ENCODE measurements at places on chromosomes 2 and 18.

DNA sequence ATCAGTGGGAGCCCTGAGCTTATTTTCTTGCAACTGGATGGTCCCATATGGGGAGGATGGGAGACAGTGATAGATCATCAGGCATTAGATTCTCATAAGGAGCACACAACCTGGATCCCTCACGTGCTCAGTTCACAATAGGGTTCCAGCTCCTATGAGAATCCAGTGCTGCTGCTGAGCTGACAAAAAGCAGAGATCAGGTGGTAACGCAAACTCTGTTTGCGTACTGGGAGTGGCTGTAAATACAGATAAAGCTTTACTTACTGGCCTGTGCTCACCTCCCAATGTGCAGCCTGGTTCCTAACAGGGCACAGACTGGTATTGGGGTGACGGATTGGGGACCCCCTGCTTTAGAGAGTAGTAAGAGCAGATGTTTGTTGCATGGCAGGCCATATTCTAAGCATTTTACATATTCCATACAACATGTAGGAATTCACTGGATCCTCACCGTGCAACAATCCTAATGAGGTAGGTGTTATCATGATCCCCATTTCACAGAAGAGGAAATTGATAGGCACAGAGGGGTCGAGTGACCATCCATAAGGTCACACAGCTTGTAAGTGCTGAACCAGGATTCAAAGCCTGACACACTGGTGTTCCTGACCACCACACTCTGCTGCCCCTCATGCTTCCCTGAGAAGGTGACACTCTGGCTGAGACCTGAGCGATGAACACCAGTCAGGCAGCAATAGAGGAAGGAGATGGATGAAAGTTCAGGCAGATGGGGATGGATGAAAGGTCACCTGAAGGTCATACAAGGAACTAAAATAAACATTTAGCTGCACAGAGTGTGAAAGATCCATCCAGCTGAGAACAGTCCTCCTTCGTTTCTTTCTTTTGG lies 15.7 kb upstream of the MAT2A start:
- no peak for DNase-seq

DNA sequence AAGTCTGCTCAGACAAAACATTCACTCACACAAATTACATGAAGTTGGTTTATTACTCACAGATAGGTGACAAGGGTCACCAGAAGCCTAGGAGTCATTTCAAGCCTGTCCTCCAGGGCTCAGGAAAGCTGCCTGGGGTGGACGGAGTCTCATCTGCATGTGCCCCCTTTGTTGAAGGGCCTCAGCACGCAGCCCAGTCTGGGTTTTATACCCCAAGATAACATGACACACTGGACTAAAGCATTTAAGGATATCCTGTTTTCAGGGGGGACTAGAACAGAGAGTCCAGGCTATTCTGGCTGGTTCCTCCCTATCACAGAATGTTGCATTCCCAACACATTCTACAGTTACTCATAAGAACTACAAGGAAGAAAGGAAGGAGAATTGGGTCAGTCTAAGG lies 164.7 kb downstream of the MREG start:
- no peak for DNase-seq

DNA sequence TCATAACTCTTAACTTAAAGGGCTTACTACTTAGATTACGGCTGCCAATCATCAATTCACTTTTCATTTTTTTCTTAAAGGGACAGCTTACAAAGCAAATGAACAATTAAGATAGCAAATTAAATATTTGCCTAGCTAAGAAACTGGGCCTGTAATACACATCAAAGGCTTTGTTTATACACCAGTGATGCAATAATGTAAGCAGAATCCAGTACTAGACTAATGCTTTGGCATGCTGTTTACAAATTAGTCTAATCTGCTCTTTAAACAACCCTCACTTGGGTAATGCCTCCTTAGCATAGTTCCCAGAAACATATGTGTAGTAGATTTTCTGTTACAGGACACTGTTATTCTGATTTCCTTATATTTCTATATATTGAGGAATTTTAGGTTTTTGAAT lies 105.8 kb downstream of the ARHGAP28 start:
- DNase-seq: no peak

DNA sequence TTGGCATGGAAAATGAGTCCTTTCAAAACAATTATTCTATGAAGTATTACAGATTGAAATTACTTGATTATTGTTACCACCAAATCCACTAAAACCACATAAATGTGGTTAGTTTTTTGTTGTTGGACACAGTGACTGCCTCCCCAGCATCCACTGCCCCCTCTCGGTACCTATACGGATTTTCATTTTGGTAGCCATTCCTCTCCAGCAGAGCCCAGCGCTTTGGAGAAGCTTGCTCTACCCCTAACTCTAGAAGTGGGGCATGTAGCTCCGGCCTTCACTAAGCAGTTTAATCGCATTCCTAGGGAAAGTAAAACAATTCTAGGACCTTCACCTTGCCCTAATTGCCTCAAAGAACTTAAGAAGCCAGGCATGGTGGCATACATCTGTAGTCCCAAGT lies 24.2 kb downstream of the OLA1 start:
- no peak for DNase-seq

GRCh38 chr2:63189026-63189425 lies 138.4 kb downstream of the OTX1 start:
- DNase-seq: no peak

GRCh38 chr2:84495539-84496146 lies 20.7 kb upstream of the DNAH6 start:
- DNase-seq: peak; percentile 27

DNA sequence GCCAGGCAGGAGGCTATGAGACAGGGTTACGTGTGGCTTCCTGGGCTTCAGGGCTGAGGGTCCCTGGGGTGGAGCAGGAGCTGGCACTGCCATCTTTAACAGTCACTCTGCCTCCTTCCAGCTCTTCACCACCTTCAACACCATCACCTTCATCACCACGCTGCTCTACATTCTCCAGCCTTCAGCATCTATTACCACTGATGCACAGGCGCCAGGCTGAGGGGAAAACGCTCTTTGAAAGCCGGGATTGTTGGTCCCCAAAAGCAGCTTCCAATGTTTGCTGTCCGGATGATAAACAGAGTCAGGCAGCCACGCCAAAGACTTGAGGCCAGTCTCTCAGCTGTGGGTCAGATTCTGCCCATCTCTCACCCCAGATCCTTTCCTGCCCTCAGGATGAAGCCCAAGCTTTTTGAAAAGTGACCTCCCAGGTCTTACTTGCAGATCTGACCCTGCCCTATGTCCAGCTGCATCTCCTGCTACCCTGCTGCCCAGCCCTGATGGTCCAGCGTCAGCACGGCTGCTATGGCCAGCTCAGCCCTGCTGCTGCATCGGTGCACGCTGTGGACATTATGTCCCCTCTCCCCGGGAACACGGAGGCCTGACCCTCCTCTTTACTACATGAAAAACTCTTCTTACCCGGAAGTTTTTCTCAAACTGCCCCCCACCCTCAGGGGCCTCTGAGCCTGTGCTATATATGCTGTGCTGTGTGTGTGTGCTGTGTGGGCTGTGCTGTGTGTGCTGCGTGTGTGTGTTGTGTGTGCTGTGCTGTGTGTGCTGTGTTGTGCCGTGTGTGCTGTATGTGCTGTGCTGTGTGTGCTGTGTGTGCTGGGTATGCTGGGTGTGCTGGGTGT lies 31.2 kb upstream of the MAL start:
- DNase-seq: no peak

DNA sequence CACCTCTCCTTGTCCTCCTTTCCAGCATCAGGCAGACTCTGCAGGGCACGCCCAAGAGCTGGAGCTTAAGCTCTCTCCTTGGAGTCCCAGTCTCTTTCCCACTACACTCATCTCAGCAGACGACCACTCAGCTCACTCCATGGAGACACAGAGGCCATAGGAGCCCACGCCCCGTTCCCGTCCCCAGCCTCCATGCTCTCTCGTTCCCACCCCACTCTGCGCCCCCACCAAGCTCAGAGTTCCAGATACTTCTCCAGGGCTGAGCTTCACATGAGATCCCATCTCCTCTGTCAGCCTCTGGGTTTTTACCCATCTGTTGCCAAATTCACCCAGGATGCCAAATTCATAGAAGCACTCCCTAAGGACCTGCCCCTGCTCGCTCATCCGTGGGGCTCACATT lies 87.3 kb downstream of the MALT1 start:
- no peak for DNase-seq

Data from HL-60 (cell line).